ENCODE measurements at places on chromosomes 1 and 21.
A peak's percentile ranks its signal among the peaks of the same experiment; 100 is the strongest.

- no peak for DNase-seq
These were observed 1.0 kb downstream of the DNAJB4 start for GRCh38 chr1:78005755-78006154.

DNA sequence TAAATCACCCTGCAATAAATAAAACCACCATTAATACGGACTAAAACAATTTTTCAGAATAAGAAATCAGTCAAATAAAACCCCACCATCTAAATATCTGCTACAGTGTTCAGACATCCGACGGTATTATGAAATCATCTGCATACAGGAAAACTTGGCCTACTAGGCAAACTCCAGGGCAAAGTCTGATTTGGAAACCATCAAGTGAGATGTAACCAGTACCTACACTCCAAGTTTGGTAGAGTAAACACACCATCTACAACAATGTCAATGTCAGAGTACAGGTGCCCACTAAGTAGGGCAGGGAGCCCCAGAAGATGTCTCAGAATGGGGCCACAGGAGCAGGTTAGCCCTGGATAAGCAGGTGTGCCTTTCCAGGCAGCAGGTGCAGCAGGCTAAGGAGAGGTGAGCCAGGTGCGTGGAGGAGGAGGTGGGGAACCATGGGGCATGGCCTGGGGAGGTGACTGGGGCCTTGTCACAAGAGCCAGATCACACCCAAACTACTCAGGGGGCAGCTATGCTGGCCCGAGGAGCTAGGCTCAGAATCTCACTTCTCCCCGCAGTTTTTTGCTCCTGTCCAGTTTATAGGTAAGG is 59.6 kb downstream of the CAPZB start:
- no peak for DNase-seq

GRCh38 chr1:110513511-110513910 is 5.5 kb downstream of the KCNA10 start:
- DNase-seq = no peak

GRCh38 chr1:113835686-113836290 is 23.5 kb upstream of the RSBN1 start:
- peak; percentile 17 for DNase-seq

DNA sequence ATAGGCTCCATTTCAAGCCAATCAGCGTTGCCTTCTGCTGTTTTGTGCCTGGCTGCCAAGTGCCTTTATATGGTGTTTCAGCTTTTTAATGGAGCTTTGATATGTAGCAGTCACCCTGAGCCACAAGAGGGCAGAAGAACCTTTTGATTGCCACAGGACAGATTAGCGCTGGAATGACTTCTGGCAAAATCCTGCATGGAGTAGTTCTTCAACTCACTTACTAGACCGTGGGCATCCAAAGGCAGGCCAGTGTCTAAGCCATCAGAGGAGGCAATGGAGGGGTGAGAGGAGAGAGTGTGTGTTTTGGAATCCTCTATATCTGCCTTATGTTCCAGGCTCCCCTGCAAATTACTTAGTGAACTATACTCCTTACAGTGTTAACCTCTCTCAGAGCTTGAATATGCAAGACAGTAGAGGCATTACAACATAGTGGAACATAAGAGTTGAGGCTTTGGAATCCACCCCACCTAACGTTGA is 56.2 kb downstream of the ST3GAL3 start:
- peak; percentile 12 for DNase-seq

- no peak for DNase-seq
These were observed 9.1 kb upstream of the ATAD3B start for GRCh38 chr1:1462318-1462966.

- DNase-seq = no peak
These were observed 108.9 kb downstream of the CAPN8 start for GRCh38 chr1:223556414-223557129.

DNA sequence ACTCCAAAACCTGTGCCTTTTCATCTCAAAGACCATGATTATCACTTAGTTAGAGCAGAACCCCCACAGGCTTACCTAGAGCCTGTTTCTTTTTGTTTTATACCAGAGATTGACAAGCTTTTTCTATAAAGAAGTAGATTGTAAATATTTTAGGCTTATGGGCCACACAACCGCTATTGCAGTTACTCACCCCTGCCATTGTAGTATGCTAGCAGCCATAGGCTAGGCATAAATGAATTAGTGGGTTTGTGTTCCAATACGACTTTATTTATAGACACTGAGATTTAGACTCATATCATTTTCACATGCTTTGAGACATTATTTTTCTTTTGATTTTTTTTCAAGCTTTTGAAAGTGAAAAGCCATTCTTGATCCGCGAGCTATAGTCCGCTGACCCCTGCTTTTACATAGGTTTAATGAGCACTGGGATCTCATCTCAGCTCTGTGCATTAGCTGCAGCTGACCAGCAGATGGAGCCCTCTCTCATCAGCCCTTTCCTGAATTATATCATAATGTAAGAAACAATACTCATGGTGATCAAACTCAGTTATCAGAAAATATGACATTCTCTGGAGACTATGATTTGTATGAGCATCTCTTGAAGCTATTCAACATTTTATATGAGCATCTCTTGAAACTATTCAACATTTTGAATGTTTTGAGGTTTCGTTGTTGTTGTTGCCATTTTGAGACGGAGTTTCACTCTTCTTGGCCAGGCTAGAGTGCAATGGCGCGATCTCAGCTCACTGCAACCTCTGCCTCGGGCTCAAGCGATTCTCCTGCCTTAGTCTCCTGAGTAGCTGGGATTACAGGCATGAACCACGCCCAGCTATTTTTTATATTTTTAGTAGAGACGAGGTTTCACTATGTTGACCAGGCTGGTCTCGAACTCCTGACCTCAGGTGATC is 111.9 kb upstream of the L1TD1 start:
- peak; percentile 7 for DNase-seq

DNA sequence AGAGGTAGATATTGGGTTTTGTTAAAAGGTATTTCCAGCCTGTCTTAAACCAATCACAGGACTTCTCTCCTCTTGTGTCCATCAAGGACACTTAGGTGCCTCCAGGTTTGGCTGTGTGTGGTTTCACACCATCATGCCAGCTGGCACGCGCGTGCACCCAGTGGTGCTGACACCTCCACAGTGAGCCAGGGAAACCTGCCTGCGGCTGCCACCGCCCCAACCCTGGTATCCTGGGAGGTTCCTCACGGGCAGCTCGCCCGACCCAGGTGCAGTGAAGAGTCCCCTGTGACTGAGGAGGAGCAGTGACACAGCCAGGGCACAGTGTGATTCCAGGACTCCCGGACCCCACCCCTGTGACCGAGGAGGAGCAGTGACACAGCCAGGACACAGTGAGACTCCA is 13.2 kb upstream of the COL6A2 start:
- no peak for DNase-seq

DNA sequence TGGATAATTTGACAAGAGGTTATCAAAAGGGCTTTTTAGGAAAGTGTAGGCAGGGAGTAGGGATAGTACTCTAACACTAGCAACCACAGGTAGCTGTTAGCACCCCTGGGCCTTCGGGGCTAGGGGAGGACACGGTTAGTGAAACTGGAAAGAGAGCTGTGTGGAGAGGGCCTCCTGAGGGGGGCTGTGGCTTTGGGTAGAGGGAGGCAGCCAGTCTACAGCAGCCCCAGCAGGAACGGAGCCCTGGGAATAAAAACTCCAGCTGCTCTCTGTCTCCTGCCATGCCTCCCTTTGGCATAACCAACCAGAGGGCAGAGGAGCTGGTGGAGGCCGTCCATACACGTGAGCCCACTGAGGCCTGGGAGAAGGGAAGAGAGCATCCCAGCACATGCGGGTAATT is 223.2 kb downstream of the FOXD2 start:
- no peak for DNase-seq

- no peak for DNase-seq
These were observed 78.9 kb upstream of the RAB4A start for GRCh38 chr1:229192031-229192430.

GRCh38 chr1:53413175-53414001 is 45.8 kb upstream of the DMRTB1 start:
- peak; percentile 56 for DNase-seq

DNA sequence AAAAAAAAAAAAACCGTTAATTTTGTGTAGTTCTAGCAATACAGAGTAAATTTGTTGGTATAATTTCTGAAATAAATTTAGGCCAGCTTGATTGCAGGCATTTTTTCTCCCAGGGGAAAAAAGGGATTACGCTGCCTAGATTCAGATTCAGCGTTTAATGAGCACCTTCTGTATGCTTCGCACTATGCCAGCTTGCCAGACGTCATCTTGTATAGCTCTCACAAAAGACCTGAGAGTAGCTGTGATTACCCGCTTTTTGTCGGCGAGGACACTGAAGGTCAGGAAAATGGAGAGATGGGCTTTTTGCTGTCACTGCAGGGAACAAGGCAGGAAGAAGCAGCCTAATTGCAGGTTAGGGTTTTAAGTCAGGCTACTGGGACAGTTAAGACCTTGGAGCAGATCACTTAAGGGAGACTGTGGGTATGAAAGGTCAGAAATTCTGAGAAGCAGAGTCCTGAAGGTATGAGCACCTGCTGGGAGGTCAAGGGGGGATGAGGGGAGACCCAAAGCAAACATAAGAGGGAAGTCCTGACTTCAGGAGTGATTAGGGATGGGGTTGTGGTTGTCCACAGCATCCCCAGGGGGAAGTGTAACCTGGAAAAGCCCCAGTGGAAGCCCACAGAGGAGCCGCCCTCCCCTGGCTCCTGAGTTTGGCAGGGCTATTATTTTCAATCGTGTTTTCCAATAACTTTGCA is 39.0 kb downstream of the TMCC2 start:
- no peak for DNase-seq

GRCh38 chr1:33512226-33513011 is 40.0 kb downstream of the ZSCAN20 start:
- DNase-seq = no peak

DNA sequence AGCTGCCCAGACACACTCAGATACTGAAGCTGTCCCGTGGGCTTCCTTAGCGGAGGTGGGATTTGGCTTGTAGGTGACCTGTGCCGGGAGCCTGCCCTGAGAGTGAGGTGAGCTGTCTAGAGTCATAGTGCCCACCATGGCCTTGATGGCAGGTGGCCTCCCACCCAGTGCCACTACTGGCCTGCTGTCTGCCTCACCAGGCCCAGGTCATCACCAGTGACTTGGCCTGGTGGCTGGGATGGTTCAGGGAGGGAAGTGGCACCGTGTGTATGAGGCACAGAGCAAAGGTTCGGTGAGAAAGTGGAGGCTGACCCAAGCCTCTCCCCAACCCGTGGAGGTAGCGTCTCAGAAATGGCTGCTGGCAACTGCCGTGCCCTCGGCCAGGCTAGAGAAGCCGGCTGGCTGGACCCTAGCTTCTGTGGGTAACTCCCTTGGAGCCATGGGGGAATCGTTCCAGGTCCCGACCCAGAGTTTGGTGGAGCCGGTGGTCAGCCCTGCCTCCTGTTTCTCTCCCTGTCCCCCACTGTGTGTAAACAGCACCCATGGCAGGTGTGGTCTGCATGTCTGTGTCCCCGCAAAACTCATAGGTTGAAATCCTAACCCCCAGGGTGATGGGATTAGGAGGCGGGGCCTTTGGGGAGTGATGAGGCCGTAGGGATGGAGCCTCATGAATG is 155.4 kb upstream of the C1orf174 start:
- no peak for DNase-seq

DNA sequence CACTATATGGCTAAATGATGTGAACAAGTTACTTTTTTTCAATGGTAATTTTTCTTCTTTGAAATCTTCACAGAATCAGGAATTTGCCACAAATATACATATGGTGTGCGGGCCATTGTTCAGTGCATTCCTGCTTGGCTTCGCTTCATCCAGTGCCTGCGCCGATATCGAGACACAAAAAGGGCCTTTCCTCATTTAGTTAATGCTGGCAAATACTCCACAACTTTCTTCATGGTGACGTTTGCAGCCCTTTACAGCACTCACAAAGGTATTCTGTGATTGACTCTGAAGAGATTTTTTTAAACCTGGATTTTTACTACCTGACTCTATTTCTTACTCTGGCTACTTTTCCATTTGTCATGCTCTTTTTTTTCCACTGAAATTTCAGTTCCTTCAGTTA is 76.2 kb upstream of the KIAA1614 start:
- DNase-seq = no peak

DNA sequence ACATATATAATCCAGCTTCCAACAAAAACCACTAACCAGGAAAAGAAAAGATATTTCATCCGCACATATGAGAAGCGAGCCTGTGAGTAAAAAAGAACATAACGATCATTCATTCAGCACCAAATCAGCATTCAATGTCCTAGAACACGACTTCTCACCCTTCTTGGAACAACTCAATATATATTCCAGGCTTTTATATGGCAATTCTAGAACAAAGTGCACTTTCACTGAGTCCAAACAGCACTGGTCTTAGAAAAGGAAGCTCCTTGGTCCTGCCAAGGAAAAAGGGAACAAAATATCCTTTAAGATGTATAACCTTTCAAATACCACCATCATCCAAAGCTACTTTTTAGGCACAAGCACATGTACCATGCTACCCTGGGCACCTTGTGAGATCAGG is 44.5 kb downstream of the RPL5 start:
- DNase-seq = no peak

DNA sequence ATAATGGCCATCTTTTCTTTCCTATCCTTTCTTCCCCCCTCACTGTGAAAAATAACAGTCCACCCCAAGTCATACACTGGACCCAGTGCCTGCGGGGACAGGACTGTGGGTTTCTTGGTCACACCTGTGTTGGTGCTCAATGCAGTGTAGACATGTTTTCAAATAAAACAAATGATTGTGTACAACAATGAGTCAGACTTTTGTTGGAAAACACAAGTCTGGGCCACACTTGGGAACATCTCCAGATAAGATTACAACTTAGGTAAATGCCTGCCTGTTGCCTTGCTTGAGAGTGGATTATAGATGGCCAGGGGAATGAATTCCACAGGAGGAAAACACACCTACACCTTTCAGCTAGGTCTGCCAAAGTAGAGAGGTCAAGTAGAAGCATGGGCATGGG is 34.1 kb downstream of the PDPN start:
- no peak for DNase-seq

DNA sequence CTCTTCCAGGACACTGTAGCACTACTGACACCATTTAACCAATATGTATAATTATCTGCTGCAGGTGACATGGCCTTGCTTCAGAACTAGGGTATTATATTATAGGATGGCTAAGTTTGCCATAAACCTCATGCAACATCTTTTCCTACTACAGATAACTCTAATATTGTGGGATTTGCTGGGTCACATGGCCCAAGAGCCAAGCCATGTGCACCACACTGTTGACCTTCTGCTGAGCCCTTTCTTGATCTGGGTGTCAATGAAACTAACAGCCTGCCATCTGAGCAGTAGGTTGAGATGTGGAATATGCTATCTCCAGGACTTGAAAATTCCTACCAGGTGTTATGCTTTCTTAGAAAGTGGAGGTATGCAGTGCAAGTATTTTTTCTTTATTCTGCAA is 2291.1 kb downstream of the MRPL39 start:
- DNase-seq = no peak

GRCh38 chr1:42484382-42484781 is 21.3 kb downstream of the CCDC30 start:
- no peak for DNase-seq

All from T-cell (primary cell).